ENCODE measurements at places on chromosomes 4 and X.

DNA sequence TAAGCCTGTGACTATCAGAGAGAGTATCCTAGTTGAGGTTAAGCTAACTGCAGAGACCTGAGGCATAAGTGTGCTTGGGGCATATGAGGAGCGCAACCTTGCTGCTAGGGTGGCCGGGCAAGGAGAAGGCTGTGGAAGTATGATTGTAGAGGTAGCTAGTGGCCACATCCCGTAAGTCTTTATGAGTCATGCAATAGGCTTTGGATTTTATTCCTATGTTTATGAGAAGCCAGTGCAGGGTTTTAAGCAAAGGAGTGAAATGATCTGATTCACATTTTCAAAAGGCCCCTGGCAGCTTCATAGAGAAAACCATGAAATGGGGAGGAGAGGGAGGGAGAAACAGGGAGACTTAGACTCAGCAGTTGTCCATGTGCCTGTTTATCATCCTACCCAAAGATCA is 92.1 kb upstream of the WDFY3 start:
- no peak for DNase-seq

DNA sequence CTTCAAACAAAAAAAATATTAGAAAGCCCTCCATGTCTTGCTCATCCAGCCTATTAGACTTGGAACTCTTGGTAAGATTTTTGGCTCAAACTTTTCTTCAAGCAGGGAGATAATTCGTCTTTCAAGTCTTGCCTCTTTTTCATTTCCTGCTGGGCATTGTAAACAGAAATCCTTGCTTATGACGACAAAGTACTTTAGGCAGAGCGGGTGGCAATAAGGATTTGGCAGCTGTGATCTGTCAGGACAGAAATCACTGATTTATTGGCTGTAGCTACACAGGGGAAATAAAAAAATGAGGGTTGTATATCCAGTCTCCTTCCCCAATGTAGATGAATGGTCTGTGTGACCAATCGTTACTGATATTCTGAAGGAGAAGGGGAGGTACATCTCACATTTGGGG is 121.6 kb downstream of the SLC4A4 start:
- no peak for DNase-seq

GRCh38 chr4:173821876-173822275 is 291.8 kb upstream of the HAND2 start:
- DNase-seq: no peak

- no peak for DNase-seq
These were observed 35.0 kb downstream of the NPY5R start for GRCh38 chr4:163378661-163379060.

DNA sequence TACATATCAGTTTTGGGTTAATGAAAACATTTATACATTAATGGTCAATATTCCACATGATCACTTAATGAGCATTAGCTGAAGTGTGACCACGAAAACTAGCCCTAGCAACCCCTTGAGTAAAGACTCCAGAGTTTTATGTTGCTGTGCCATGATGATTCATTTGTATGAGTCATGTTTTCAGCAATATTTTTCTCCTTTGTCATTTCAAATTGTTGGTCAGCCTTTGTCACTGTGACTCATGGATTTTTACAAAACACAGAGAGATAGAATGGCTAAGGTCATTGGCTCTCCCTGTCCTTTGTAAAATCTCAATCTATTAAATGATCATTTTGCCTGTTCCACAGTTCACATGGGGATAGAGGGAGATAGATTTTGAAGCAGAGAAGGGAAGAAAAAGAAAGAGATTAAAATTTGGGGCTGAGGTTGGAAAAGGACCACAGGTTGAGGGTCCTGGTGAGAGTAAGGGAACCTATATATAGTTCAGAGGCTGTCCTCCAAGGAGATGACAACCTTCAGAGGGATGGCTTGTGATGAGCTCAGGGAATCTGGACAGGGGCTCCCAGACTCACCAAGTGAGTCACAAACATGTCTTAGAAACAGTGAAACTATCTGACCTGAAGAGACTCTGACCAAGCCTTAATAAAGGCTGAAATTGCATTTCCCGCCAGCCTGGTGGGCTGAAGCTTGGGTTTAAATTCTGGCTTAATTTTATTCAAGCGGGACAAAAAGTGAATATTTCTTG is 25.6 kb downstream of the NR0B1 start:
- DNase-seq: no peak

- DNase-seq: no peak
These were observed 194.4 kb upstream of the LDB2 start for GRCh38 chr4:17092736-17093437.

GRCh38 chr4:1464581-1465171 is 58.4 kb upstream of the NKX1-1 start:
- DNase-seq: no peak

- no peak for DNase-seq
These were observed 180.1 kb downstream of the DHX15 start for GRCh38 chr4:24404281-24404680.

- no peak for DNase-seq
These were observed 2060.4 kb downstream of the ARAP2 start for GRCh38 chr4:34183926-34184325.

- no peak for DNase-seq
These were observed 24.3 kb downstream of the MAGEB17 start for GRCh38 chrX:16191605-16192004.

DNA sequence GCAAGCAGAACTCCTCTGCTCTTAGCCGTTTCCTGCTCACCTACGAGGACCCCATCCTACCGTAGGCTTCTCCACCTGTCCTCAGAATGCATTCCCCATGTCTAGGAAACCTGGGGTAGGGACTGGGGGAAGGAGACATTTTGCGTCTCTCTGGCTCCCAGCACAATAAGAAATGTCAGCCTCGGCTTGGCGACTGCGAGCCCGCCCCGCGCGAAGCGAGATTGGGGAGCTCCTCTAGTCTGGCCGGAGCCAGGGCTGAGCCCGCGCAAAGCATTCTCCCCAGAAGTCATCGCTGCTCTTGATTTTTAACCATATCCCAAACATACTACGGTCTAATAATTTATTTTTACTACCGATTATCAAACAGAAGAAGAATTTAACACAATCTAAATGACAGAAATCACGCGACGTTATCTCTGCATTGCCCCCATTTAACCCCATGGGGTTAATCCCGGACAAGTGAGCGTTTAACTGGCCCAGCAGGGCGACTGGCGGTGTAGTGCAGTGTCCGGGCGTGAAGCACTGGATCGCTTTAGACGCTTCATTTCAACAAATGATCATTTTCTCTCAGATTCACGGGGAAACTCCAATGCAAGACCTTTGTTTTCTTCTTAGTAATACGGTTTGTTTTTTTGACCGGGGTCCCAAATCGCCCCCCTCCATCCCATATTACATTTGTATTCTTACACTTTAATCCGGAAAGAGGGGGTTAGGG is 8.0 kb upstream of the PITX2 start:
- DNase-seq: no peak

GRCh38 chrX:150323020-150323419 is 40.1 kb upstream of the MAMLD1 start:
- DNase-seq: no peak

GRCh38 chrX:143873343-143873742 is 10.5 kb upstream of the UBE2NL start:
- no peak for DNase-seq

GRCh38 chr4:185238215-185238681 is 28.9 kb downstream of the SNX25 start:
- DNase-seq: no peak

DNA sequence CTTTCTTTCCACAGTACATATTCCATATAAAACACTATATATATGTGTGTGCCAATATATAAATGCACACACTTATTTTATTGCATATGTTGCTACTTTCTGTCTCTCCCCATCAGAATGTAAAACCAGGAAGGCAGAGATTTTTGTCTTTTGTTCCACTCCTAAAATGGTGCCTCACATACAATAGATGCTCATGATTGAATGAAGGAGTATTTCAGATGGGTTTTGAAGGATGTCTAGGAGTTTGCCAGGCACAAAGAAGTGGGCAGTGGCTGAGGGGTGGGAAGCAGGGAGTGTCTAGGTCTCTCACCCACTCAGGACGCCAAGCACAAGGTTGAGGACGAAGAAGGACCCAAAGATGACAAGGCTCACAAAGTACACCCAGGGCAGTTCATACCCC is 5.4 kb downstream of the CACNA1F start:
- DNase-seq: no peak

- DNase-seq: no peak
These were observed 36.5 kb upstream of the CEP135 start for GRCh38 chr4:55912249-55912648.

- DNase-seq: no peak
These were observed 4.7 kb downstream of the RIPPLY1 start for GRCh38 chrX:106898462-106898861.

GRCh38 chr4:87807402-87807801 is 8.0 kb downstream of the IBSP start:
- DNase-seq: no peak

DNA sequence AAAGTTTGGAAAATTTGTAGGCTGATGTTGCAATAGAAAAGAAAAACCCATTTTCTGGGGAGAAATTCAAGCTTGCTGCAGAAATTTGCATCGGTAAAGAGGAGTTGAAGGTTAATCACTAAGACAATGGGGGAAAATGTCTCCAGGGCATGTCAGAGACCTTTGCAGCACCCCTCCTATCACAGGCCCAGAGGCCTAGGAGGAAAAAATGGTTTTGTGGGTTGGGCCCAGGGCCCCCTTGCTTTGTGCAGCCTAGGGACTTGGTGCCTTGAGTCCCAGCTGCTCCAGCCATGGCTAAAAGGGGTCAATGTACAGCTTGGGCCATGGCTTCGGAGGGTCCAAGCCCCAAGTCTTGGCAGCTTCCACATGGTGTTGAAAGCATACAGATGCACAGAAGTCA is 17.8 kb downstream of the TMSB15A start:
- no peak for DNase-seq

DNA sequence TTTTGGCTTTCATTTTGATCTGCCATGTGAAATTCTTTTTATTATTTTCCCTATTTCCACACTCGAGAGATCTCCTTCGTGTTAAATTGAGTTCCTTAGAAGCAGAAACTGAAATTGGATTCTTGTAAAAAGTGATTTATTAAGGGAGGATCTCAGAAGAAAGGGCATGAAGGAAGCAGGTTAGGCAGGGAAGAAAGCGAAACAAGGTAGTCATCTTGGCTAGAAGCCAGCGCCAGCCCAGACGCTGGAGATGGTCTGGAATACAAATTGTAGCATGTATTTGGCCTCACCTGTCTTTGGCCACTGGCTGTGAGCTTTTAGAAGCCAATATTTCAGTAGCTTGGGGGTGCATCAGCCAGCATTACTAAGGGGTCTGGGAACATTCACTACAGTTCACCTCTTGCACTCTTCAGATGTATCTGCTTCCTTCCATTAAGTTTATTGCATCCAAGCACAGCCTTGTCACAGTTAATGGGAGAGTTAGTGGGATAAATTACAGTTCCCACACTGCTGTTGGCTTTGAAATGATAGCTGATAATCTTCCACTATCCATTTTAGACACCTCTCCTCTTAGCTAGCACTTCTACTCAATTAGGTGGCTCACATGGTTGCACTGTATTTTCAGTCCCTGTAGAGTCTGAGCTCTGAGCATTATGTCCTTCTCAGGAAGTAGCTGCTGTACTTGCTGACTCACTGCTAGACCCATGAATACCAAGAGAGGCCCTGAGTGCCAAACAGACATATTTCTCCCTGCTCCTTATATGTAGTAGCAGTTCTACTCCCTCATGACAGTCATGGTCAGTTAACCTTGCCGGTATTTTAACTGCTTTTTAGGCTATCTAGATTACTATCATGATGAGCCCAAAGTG is 14.6 kb downstream of the GRXCR1 start:
- DNase-seq: no peak

DNA sequence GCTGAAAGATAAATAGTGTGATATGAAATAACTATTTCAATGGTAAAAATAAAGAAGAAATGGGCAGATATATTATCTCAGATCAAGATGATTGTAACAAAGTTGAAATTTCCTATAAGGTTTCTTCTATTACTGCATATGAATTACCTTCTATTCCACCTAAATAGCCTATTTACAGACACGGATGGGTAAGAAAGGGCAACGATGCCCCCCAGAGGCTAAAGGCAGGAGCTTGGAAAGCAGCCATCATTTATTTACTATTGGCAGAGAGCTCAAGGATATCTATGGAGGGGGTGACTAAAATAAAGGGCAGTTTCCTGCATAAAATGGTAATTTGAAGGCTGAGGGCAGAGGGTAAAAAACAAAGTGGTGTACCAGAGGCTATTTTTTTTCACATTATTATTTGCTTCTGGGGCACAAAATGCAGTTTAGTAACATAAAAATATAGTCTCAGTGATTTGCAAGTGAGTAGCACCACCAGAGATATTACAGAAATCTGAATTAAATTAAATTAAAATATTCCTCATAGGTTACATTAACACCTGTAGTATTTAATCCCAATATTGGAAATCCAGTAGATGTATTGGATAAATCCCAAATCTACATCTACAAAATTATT is 123.1 kb downstream of the BTC start:
- no peak for DNase-seq

DNA sequence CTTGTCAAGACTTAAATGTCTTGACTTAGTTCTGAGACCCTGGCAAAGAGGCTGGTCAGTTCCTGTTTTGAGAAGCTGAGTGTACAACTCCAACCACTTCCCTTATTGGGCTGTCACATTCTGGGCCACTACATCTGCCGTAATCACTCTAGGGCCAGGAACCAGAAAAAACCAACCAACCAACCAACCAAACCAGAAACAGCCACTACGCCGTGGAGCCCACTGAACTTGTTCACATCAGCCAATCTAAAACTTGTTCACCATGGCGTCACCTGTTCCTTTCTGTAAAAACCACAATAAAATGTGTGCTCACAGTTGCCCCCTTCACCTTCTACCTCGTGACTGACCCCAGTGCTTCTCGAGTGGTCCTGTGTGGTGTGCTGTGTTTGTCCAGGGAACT is 107.3 kb downstream of the JADE1 start:
- DNase-seq: no peak

Data from T-helper 1 cell (primary cell).